ENCODE measurements at places on chromosomes 4 and X. TPM values are rescaled to one million over a fixed set of nuclear protein-coding genes. Genes with fewer than 3 reads are reported as not detected.

DNA sequence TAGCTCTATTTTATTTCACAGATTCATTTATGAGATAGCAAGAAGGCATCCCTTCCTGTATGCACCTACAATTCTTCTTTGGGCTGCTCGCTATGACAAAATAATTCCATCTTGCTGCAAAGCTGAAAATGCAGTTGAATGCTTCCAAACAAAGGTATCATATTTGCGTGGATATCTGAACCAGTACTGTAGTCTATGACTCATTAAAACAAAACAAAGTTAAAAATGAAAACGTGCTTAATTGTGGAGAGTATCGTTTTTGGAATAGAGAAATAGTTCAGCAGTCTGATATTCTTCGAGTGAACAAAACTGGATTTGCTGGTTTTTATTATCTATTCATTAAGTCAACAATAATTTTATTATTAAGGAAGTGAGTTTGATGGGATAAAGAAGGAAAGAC lies 6.3 kb downstream of the AFP start:
- peaks cover 2% of the 10 kb centered on the region for H3K27me3 ChIP-seq
- no peak for DNase-seq
- H3K27ac ChIP-seq = no peak overlapping the region
- H3K36me3 ChIP-seq = no peaks in the 10 kb centered on the region
- no peak overlapping the region for H3K4me3 ChIP-seq

DNA sequence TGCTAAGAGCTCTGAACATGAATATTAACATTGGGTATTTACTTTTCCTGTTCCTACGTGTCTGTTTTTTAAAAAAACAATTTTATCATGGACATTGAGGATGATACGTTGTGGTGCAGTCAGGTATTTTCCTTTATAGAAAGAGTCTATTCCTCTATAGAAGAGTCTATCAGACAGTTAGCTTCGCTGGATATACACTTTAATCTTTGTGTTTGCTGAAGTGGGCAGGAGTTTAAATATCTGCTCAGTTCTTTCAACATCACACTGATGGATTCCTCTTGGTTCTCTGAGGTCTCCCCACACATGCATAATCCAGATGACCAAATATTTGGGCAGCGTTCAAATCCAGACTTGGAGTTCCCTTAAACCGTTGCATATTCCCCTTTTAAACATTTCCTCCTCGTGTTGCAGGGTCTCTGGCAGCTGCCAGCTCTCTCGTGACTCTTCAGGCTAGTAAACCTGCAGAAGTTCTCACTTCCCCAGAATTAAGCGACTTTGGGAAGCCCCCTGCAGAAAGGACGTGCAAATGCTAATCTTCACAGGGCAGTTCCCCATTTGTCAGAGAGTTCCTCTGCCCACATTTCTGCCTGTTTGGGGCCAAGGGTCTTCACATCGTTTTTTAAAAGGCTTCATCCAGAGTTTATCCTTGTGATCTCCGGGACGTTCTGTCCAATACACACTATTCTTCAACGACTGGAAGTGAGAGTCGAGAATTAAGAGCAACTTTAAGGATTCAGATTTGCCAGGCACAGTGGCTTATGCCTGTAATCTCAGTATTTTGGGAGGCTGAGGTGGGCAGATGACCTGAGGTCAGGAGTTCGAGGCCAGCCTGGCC lies 20.5 kb upstream of the DHRSX start:
- H3K27me3 ChIP-seq = no peaks in the 10 kb centered on the region
- H3K36me3 ChIP-seq = no peaks in the 10 kb centered on the region
- no peak for DNase-seq
- no peak overlapping the region for H3K27ac ChIP-seq

DNA sequence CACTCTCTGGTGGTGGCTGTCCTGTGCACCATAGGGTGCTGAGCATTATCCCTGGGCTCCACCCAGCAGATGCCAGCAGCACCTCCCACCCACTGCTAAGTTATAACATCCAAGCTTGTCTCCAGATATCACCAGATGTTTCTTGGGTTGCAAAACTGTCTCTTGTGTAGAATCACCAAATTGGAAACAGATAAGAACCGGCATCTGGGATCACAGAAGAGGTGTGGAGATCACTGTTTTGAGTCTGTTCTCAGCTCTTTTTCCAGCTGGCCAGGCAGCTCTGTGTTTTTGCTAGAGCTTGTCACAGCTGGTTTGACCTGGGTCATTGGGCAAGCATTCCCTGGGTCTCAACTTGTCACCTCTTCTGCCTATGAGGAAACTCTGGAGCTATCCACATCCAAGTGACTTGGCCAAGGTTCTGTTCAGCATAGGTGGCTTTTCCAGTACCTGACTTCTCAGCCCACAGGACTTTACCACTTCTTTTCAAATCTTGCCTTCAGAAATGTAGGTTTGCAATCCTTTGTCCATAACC lies 15.3 kb upstream of the PUDP start:
- no peak overlapping the region for H3K4me3 ChIP-seq
- no peaks in the 10 kb centered on the region for H3K36me3 ChIP-seq
- no peak overlapping the region for H3K27ac ChIP-seq
- H3K27me3 ChIP-seq = no peaks in the 10 kb centered on the region
- DNase-seq = no peak

GRCh38 chrX:100635989-100636320 lies 651 bp downstream of the TSPAN6 start:
- H3K36me3 ChIP-seq = no peaks in the 10 kb centered on the region
- peak overlapping the region; percentile 39 for H3K27ac ChIP-seq
- DNase-seq = no peak

- H3K36me3 ChIP-seq = no peaks in the 10 kb centered on the region
- no peaks in the 10 kb centered on the region for H3K27me3 ChIP-seq
- H3K4me1 ChIP-seq = no peaks in the 10 kb centered on the region
- H3K27ac ChIP-seq = no peak overlapping the region
Measured at GRCh38 chr4:24736066-24736465, 59.3 kb upstream of the SOD3 start.

DNA sequence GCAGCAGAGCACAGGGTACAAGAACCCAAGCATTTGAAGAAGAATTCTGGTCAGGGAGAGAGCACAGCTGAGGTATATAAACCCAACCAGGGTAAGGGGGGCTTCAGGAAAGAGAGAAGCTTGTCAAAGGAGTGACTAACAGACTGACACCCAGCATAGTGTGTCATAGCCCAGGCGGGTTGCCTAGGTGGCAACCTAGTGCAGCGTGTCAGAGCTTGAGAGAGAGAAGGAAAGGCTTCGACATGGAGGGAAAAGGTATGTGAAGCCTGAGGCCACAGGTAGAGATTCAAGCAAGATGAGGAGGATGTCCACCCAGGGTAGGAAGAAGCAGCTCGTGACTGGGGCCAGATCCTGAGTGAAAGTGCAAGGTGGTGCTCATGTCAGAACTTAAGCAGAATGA lies 8.5 kb upstream of the ANTXR2 start:
- H3K27me3 ChIP-seq = no peaks in the 10 kb centered on the region
- no peaks in the 10 kb centered on the region for H3K36me3 ChIP-seq
- no peaks in the 10 kb centered on the region for H3K4me1 ChIP-seq

DNA sequence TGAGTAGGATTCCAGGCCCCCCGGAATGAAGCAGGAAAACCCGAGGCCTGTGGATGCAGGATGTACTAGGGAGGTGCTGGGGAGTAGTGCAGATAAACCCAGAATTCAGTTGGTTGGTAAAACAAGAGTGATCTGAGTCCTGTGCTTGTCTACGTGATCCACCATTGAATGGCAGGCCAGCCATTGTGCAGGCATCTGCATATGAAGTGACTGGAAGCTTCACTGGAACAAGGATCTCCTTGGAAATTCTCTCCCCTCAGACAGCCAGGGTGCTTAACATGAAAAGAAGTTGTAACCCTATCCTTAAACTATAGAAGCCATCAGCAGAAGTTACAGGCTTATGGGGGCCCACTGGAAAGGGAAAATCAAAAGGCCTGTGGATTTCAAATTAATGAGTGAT lies 656 bp upstream of the GSPT2 start:
- no peak for DNase-seq
- H3K4me1 ChIP-seq = peaks cover 4% of the 10 kb centered on the region
- H3K27ac ChIP-seq = no peak overlapping the region
- no peaks in the 10 kb centered on the region for H3K36me3 ChIP-seq
- H3K27me3 ChIP-seq = no peaks in the 10 kb centered on the region
- peak overlapping the region; percentile 67 for H3K4me3 ChIP-seq

DNA sequence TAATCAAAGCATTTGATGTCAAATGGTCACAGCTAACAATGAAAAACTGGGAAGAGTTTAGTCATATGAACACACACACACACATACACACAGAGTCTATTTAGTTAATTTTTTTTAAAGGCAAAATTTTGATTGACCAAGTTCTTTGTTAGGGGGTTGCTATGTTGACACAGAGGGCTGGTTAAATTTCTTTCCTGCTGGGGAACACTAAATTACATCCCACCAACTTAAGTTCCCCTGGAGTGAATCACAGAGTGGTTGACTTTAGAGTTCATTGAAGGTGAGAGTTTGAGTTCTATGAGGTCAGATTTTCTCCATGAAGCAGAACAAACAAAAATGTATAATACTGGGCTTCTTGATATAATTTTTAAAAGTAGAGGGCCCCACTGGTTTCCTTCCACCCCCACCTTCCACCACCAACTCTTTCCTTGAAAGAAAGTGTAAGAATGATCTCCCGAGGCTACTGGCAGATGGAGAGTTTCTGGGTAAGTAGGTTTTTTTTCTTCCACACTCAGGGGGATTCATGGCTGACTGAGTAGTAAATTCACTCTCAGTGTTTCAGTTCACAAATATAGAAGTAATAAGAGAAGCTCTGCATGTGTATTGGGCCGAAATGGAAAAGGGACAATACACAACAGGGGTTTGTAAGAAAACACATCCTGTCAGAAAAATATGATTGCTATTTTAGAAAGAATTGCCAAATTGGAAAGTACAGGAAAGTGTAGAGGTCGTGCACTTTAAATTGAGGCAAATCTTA lies 917.0 kb upstream of the LCORL start:
- DNase-seq = no peak
- no peak overlapping the region for H3K27ac ChIP-seq
- H3K4me3 ChIP-seq = no peak overlapping the region
- no peaks in the 10 kb centered on the region for H3K4me1 ChIP-seq
- H3K36me3 ChIP-seq = no peaks in the 10 kb centered on the region

- H3K4me3 ChIP-seq = no peak overlapping the region
- no peak overlapping the region for H3K27ac ChIP-seq
- H3K4me1 ChIP-seq = peaks cover 37% of the 10 kb centered on the region
- DNase-seq = no peak
- H3K36me3 ChIP-seq = no peaks in the 10 kb centered on the region
Measured at GRCh38 chr4:41374490-41374889, 117.8 kb downstream of the UCHL1 start.

DNA sequence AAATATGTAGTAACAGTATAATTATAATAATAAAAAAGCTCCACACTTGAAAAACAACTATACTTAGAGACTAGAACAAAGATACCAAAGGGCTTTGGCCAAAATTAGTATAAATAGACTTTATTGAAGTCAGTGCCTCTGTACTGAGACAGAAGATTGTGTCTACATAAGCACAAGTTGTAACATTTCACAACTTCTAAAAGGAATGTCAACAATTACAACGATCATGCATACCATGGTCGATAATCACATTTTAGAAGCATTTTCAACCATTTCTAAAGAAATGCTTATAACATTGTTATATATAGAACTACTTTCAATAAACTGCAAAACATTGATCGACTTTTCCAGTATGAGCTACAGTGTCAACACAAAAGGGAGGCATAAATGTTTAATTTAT lies 57.0 kb downstream of the DHX15 start:
- H3K27ac ChIP-seq = no peak overlapping the region
- no peaks in the 10 kb centered on the region for H3K27me3 ChIP-seq
- H3K36me3 ChIP-seq = peaks cover 95% of the 10 kb centered on the region
- H3K4me1 ChIP-seq = no peaks in the 10 kb centered on the region

DNA sequence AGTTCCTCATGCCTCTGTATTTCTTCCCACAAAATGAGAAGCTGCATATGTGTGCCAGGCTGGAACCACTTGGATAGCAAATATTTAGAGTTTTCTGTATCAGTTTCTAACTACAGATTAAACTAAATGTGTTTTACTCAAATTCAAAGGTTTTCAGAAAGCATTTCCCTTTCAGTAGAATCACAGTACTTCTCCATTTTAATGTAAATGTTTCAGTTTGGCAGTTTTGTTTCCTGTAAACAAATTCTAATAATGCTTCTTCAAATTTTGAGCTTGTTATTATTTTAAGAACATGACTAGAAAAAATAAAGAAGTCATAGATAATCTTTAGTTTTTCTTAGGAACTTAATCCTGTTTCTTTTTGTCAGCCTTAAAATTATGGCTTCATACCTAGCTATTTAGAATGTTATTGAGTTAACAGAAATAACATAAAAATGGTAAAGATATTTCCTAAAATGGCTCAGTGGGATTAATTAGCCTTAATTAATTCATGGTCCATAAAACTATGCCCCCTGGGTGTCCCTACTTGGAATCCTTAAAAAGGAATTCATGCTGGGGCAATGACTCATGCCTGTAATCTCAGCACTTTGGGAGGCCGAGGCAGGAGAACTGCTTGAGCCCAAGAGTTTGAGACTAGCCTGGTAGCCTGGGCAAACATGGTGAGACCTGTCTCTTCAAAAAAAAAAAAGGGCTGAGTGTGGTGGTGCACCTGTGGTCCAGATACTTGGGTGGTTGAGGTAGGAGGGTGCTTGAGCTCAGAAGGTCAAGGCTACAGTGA lies 83.8 kb upstream of the GPR34 start:
- H3K27ac ChIP-seq = no peak overlapping the region
- H3K4me3 ChIP-seq = no peak overlapping the region
- H3K4me1 ChIP-seq = no peaks in the 10 kb centered on the region
- DNase-seq = no peak
- H3K36me3 ChIP-seq = no peaks in the 10 kb centered on the region

GRCh38 chr4:2361366-2362265 lies 56.8 kb downstream of the ZFYVE28 start:
- no peak overlapping the region for H3K4me3 ChIP-seq
- H3K27me3 ChIP-seq = no peaks in the 10 kb centered on the region
- peaks cover 10% of the 10 kb centered on the region for H3K4me1 ChIP-seq
- peak; percentile 25 for DNase-seq
- no peaks in the 10 kb centered on the region for H3K36me3 ChIP-seq
- no peak overlapping the region for H3K27ac ChIP-seq

- H3K27me3 ChIP-seq = no peaks in the 10 kb centered on the region
- no peak for DNase-seq
- H3K4me1 ChIP-seq = no peaks in the 10 kb centered on the region
- no peak overlapping the region for H3K27ac ChIP-seq
- no peak overlapping the region for H3K4me3 ChIP-seq
Measured at GRCh38 chrX:139967750-139968149, 2.4 kb upstream of the CXorf66 start.

Gene RPL10
- total RNA-seq = 2,161 TPM

Gene TCEAL7
- total RNA-seq = 1.5 TPM

Gene IL1RAPL1
- total RNA-seq = 1.6 TPM

Gene GRIA3
- 0.88 TPM for total RNA-seq

Gene SERPINA7
- total RNA-seq = not detected

Gene MGAT4D
- total RNA-seq = not detected

Gene DGKK
- not detected for total RNA-seq

Measured in heart left ventricle (tissue), 16 donors.